Natural killer cell (primary cell): ENCODE measurements at places on chromosomes 1 and 21. TPM values are rescaled to one million over a fixed set of nuclear protein-coding genes. Genes with fewer than 3 reads are reported as not detected.
A peak's percentile ranks its signal among the peaks of the same experiment; 100 is the strongest.

The SAMD11 gene
- not detected for total RNA-seq

The KCNC4 gene
- total RNA-seq: 3.9 TPM

GRCh38 chr1:234756066-234756774 is 146.2 kb upstream of the IRF2BP2 start:
- DNase-seq: peak; percentile 35

DNA sequence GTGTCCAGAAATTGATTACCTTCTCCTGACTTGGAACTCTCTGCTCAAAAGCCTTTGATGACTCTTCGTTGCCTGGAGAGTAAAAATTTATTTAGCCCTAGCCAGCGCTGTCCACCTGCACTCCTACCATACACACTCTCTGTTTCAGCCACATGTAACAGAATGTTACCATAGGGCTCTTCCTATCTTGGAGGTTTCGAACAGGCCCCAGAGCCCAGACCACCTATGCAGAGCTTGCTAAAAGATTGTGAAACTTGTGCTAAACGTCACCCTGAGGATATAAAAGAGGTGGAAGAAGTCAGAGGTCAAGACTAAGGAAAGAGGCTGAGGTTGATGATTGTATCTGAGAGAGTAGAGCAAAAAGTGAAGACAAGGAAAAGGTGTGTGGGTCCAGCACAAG is 237.0 kb upstream of the HOOK1 start:
- no peak for DNase-seq

GRCh38 chr1:174090471-174090870 is 68.3 kb upstream of the RC3H1 start:
- DNase-seq: no peak

- DNase-seq: no peak
Observed at GRCh38 chr1:10866321-10867093, 70.1 kb upstream of the CASZ1 start.

The PHC2 gene
- total RNA-seq: 46.6 TPM
